Left kidney (tissue), 8 donors: ENCODE measurements at places on chromosomes 16 and 17.

GRCh38 chr17:3682033-3682432 is 13.4 kb downstream of the EMC6 start:
- no peak for DNase-seq

GRCh38 chr17:28744972-28745785 is 1.4 kb downstream of the TRAF4 start:
- DNase-seq, result peak; percentile 78

GRCh38 chr16:588639-588888 is 1.3 kb upstream of the RAB40C start:
- no peak for DNase-seq

- no peak for DNase-seq
Observed at GRCh38 chr16:70786020-70786755, 14.8 kb downstream of the VAC14 start.

- no peak for DNase-seq
Observed at GRCh38 chr17:48132385-48132784, 24.8 kb downstream of the SNX11 start.

GRCh38 chr16:24668481-24669061 is 60.9 kb upstream of the TNRC6A start:
- DNase-seq, result no peak

DNA sequence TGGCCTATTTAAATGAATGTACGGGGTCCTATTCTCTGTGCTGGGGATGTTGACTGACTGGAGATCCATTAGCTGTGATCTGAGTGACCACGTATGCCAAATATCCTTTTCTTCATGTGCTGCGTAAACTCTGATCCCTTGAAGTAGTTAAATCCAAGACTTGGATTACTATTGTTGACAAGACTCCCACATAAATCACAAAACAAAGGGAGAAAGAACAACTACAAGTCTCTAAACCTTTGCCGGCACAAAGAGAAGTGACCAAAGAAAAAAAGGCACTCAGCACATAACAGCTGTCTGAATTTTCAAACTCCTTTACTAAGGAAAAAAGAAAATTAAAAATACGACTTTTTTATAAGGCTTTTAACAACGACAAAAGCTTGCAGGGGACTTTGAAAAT is 559.9 kb upstream of the CDH8 start:
- DNase-seq, result no peak

- no peak for DNase-seq
Observed at GRCh38 chr16:4767872-4768548, 1.0 kb upstream of the ZNF500 start.

GRCh38 chr16:51755039-51755501 is 604.0 kb upstream of the SALL1 start:
- no peak for DNase-seq

DNA sequence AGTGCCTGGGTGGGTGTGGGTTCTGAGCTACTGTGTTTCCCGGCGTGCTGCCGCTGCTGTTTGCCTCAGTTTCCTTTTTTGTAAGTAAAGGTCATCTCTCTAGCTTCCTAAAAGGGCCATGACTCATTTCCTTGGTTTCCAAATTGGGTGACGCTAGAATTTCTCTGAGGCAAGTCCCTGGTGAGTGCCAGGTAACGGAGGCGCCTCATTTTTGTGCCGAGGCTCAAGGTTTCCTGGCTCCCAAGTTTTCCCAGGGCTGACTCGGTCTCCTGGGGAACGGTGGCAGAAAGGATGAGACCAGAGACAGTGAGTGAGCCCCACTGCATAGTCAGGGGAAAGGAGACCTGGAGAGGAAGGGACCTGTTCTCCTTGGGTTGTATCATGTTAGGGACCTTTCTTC is 20.3 kb downstream of the MSI2 start:
- no peak for DNase-seq

DNA sequence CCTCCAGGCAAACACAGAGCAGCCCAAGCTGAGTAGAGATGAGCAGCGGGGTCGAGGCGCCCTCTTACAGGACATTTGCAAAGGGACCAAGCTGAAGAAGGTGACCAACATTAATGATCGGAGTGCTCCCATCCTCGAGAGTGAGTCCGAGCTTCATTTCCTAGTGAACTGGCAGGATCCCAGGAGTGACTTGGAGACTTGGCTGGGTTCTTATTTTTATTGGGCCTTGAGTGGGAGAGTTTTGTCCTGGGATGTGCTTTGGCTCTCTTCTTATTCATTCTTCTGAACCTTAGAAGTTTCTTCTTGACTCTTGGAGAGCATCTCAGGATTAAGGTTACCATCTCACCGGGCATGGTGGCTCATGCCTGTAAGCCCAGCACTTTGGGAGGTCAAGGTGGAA is 27.2 kb upstream of the CDC6 start:
- no peak for DNase-seq

GRCh38 chr16:81485824-81486539 is 41.4 kb downstream of the CMIP start:
- DNase-seq, result no peak

DNA sequence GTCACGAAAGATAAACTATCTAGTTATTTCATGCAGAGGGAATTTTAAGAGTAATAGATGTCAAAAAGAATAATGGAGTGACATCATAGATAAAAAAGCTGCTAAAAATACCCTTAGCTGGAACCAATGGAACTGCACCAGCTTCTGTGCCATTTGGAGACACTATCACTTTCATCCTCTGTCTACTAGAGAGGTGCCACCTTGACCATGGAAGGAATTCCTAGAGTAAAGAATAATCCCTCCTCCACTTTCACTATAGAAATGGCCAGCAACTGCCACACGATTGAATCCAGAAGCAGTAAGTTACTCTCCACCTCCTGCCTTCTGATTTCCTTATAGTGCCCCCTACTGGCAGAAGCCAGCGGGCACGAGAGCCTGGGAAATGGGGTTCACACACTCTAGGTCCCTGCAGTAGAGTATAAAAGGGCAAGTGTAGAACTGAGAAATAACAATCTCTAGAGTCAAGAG is 2.8 kb upstream of the ALDH3A2 start:
- DNase-seq, result no peak

DNA sequence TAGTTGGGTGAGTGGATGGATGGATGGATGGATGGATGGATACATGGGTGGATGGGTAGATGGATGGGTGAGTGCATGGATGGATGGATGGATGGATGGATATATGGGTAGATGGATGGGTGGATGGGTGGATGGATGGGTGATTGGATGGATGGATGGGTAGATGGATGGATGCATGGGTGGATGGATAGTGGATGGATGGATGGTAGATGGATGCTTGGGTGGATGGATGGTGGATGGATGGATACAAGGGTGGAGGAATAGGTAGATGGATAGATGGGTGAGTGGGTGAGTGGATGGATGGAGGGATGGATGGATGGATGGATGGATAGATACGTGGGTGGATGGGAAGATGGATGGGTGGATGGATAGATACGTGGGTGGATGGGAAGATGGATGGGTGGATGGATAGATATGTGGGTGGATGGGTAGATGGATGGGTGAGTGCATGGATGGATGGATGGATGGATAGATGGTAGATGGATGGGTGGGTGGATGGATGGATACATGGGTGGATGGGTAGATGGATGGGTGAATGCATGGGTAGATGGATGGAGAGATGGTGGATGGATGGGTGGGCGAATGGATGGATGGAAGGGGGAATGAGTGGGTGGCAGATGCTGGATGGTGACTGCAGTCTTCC is 19.0 kb downstream of the ZNF469 start:
- DNase-seq, result no peak

DNA sequence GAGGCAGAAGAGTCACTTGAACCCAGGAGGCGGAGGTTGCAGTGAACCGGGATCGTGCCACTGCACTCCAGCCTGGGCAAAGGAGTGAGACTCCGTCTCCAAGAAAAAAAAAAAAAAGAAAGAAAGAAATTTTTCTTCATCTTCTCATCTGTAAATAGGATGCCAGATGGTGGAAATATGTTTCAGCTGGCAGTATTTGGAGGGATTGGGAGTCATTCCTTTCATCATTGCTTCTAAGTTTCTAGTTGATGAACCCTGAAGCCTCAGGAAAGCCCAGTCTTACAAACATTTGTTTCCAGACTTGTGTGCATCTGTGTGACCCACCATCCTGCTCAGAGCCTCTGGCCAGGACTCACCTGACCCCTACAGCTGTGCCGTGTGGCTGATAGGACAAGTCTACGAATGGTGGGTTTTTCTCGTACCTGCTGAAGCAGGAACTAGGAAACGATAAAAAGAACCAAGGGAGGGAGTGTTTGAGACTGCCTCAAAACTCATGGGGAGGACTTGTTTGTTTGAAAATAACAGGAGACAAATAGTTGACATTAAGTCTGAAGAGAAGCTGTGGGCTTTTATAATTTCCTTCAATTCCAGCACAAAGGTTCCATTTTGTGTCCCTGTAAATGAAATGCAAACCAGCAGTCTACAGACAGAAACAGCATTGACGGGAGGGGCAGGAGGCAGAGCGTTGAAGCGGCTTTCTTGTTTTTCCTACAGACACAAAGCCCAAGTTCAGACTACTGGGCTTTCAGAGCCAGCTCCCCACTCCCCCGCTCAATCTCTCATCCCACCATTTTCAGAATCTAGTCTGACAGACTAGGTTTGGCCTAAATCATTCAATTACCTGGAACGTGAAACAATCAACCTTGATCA is 24.9 kb downstream of the CDRT4 start:
- no peak for DNase-seq

DNA sequence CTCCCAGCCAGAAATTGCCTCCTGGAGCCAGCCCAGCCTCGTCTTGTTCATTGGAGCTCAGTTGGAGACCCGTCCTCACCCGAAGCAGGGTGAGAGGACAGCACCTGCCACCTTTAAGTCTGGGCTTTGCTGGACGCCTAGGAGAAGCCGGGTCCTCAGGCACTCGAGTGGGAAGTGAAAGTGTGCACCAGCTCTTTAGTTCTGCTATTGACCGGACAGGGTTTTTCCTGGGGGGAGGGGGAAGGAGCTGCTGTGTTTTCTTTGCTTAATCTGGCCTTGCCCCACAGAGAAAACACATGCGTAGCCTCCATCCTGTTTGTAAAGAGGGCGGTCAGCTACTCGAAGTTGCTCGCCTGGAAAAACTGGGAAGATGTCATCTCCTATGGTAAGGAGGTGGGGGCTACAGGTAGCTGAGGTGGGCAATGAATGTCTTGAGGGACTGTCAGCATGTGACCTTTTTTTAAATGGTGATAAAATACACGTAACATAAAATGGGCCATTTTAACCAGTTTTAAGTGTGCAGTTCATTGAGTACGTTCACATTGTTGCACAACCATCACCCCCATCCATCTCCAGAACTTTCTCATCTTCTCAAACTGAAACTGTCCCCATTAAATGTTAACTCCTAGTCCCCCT is 34.4 kb downstream of the CMIP start:
- no peak for DNase-seq

GRCh38 chr17:40615068-40615840 is 32.4 kb downstream of the SMARCE1 start:
- peak; percentile 60 for DNase-seq

DNA sequence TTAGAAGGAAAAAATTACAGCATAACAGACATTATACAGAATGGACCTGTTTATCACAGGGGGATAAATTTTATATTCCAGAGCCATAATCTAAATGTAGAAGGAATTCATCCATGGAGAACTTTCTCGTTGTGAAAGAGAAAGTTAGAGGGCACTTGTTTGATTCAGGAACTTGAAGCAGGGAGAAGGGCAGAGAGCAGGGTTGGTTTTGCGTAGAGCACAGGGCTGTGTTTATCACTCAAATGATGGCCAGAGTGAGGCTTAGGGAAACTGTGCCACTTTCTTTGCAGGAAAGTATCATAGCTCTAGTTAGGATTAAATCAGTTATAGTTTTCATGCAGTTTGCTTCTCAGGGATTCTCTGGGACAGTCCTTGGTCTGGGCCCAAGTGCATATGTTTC is 29.1 kb upstream of the MED13 start:
- DNase-seq, result no peak

DNA sequence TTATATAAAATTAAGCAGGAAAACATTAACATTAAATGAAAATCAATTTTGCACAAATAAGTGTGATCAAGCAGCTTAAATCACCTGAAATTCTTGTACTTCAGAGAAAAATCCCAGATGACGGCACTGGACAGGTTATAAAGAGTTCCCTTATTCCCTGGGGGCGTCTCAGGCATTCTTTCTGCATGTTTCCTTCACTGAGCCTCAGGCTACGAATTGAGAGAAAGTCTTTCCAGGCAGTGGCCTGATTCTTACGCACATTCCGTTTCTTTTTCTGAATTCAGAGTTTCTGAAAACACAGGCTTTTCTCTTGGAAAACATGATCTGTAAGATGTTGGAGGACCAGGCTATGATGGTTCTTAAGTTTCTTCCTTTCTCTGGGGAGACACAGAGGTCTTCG is 22.1 kb upstream of the PITPNM3 start:
- DNase-seq, result no peak

DNA sequence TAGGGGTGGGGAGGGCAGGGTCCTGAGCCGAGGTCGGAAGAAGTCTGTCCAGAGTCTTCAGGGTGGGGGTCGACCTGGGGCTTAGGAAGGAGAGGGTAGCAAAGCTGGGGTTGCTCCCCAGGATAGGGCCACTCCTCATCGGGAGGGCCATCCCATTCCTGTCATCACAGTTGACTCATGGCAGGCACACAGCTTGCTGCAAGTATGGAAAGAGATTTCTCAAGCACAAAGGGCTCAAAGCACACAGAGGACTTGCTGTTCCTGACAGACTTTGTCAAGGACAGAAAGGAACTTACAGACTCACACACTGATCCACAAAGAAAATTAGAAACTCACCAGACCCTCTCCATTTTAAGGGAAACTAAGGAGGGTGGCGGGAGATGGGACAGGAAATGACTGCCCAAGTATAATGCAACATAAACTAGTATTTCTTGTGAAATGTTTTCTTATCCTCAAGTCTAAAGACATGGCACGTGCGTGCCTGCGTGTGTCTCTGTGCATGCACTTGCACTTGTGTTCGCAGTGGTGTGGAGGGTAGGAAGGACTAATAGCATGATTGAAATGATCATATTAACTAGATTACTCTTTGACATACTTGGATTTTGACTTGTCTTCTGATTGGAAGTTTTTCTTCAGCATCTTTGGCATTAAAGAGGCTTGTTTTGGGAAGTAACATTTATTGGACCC is 2.4 kb downstream of the AOC2 start:
- no peak for DNase-seq

DNA sequence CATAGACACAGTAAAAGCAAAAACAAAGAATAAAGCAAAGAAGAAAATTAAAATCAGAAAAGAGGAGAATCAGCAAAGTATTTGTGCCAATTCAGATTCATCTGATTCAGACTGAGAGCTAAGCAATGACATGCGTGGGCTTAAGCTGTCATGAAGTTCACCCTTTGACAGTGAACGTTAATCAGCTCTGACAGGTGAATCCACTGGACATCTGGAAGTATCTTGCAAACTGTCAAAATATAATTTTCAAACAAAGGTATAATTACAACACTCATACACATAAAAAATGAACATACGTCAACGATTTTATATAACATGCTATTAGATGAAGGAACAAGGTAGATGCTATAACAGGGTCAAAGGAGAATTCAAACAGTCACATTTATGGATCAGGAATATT is 596.3 kb upstream of the SALL1 start:
- no peak for DNase-seq

- no peak for DNase-seq
Observed at GRCh38 chr17:7557775-7558543, 591 bp upstream of the TNFSF13 start.
